AG10803 (cell line): ENCODE measurements at places on chromosomes 1 and 21.

DNA sequence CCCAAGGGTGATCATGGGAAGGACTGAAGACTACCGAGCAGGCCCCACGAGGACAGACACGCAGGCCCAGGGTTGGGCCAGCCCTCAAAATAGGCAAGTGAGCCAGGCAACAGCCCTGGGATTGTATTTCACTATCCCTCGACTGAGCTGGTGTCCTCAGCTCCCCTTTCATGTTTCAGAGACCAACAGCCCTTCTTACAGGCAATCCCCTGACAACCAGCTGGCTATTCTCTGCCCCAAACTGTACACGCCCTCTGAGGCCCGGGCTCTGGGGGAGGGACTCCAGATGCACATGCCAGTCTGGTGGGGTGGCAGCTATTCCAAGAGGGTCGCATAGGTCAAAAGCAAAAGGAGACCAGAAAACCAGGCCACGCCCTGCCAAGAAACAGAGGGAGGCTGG lies 243.0 kb downstream of the TOMM20 start:
- DNase-seq = no peak

GRCh38 chr1:5779608-5780323 lies 212.5 kb downstream of the NPHP4 start:
- no peak for DNase-seq

- no peak for DNase-seq
Measured at GRCh38 chr1:169287280-169287679, 80.3 kb downstream of the NME7 start.

DNA sequence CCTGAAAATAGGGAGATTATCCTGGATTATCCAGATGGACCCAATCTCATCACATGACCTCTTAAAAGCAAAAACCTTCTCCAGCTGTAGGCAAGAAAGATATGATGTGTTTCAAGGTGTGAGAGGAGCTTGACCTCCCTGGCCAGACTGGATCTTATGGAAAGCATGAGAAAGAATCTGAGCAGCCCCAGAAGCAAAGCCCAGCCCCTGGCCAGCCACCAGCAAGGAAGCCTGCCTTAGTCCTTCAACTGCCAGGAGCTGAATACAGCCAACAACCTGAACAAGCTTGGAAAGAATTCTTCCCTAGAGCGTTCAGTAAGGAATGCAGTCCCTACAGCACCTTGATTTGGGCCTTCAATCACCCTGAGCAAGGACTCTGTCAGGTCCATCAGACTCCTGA lies 375.0 kb upstream of the CHRM3 start:
- no peak for DNase-seq

GRCh38 chr1:187445066-187445465 lies 616.3 kb downstream of the PLA2G4A start:
- no peak for DNase-seq
